Mesothelial cell of epicardium (in vitro differentiated cells): ENCODE measurements at places on chromosomes 4 and X. TPM values are rescaled to one million over a fixed set of nuclear protein-coding genes. Genes with fewer than 3 reads are reported as not detected.

DNA sequence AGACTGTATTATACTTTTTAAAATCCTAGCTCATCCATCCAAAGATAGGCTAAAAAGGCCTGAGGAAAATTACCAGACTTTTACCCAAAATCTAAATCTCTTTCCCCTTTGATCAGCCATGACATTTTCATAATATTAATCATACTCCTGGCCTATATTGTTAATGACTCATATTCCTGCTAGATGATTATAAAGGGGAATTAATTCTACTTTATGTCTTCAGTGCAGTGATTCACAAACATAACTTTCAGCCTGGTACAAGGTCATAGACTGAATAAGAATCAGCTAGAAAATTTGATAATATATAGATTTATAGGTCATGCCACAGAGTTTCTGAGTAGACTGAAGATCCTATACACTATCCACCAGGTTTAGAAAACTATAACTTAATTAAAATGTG lies 1905.4 kb downstream of the C4orf33 start:
- DNase-seq, result no peak

- DNase-seq, result no peak
These were observed 6.6 kb downstream of the CCNG2 start for GRCh38 chr4:77163641-77164040.

DNA sequence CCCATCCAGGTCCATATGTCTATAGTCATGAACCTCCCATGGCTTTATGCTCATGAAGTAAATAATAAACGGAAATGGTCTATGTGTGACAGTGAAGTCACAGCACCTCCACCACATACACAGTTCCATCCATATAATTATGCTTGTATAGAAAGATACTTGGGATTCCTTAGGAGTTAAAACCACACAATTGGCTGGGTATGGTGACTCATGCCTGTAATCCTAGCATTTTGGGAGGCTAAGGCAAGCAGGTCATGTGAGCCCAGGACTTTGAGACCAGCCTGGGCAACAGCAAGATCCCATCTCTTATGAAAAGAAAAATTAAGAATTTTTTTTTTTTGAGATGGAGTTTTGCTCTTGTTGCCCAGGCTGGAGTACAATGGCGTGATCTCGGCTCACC lies 55.6 kb upstream of the RBM47 start:
- DNase-seq, result no peak

GRCh38 chrX:108064001-108064400 lies 19.1 kb downstream of the VSIG1 start:
- no peak for DNase-seq

GRCh38 chr4:36026348-36026880 lies 217.9 kb downstream of the ARAP2 start:
- no peak for DNase-seq

GRCh38 chr4:83369831-83370639 lies 35.4 kb upstream of the HPSE start:
- DNase-seq, result no peak

- DNase-seq, result no peak
These were observed 74.4 kb downstream of the PDLIM5 start for GRCh38 chr4:94525993-94526728.

- no peak for DNase-seq
These were observed 85.6 kb downstream of the SHROOM2 start for GRCh38 chrX:9871701-9872268.

GRCh38 chrX:133538148-133538547 lies 122.9 kb upstream of the GPC4 start:
- DNase-seq, result no peak

GRCh38 chrX:35682476-35682875 lies 115.7 kb upstream of the MAGEB16 start:
- no peak for DNase-seq

DNA sequence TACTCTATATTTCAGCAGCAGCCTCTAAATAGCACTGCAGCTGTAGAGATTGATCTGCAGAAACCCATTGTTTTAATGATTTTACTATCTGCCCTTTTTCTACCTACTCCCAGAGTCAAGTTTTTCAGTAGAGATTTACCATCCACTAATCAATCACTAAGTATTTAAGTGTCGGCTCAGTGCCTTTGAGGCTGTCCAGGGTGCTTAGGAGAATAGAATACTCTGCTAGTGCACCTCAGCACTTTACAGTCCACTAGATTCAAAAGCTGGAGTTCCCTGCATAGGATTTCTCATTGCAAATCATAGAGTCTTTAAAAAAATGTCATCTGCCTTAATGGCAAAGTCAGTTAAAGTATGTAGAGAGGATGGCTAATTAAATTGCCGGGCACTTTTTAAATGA lies 29.6 kb upstream of the ANAPC4 start:
- DNase-seq, result no peak

- DNase-seq, result no peak
These were observed 153.9 kb downstream of the UNC5C start for GRCh38 chr4:95394752-95395306.

GRCh38 chrX:48897625-48898306 lies at the start of the genes PQBP1 and TIMM17B:
Gene PQBP1 (plus strand): TSS chrX:48897930. CDS start chrX:48898510, 580 bp downstream.
Gene TIMM17B (minus strand): TSS chrX:48897768. CDS start chrX:48897749, 19 bp downstream.
- peak; percentile 77 for DNase-seq

DNA sequence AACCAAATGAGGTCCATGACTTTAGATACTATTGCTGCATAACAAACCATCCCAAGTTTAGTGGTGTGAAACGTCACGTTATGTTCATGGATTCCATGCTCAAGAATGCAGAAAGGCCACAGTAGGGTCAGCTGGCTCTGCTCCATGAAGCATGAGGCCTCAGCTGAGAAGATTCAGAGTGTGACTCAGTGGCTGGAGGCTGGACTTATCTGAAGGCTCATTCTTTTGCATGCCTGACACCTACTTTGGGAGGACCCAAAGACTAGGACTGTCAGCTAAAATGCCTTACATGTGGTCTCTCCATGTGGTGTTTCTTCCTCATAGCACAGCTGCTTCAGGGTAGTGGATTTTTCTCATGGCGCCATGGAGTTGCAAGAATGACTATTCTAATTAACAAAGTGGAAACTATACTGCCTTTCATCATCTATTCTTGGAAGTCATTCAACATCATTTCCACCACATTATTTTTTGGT lies 11.5 kb upstream of the CCDC149 start:
- no peak for DNase-seq

GRCh38 chrX:131677655-131678628 lies 134.1 kb downstream of the OR13H1 start:
- DNase-seq, result peak; percentile 69

DNA sequence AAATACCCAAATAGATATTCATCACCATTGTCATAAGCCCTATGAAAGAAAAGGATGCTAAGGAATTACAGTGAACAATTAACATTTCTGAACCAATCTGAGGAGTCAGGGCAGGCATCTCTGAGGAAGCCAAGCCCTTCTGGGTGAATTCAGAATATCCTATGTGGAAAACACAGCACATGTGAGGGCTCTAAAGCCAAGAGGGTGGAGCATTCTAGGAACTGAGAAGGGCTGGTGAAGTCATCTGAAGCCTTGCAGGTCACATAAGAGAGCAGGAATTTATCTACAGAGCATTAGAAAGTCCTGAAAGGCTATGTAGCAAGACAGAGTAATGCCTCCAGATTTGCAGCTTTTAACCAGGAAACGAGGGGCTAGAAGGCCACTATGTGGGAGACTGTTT lies 195.7 kb downstream of the SPATA18 start:
- DNase-seq, result no peak

- DNase-seq, result no peak
These were observed 175.3 kb downstream of the MAML3 start for GRCh38 chr4:139978692-139979091.

- DNase-seq, result no peak
These were observed 1408.8 kb downstream of the PCDH19 start for GRCh38 chrX:99001286-99001685.

GRCh38 chr4:173274744-173275143 lies 59.4 kb downstream of the HMGB2 start:
- no peak for DNase-seq

- no peak for DNase-seq
These were observed 282.5 kb downstream of the ZIC3 start for GRCh38 chrX:137848266-137848905.

DNA sequence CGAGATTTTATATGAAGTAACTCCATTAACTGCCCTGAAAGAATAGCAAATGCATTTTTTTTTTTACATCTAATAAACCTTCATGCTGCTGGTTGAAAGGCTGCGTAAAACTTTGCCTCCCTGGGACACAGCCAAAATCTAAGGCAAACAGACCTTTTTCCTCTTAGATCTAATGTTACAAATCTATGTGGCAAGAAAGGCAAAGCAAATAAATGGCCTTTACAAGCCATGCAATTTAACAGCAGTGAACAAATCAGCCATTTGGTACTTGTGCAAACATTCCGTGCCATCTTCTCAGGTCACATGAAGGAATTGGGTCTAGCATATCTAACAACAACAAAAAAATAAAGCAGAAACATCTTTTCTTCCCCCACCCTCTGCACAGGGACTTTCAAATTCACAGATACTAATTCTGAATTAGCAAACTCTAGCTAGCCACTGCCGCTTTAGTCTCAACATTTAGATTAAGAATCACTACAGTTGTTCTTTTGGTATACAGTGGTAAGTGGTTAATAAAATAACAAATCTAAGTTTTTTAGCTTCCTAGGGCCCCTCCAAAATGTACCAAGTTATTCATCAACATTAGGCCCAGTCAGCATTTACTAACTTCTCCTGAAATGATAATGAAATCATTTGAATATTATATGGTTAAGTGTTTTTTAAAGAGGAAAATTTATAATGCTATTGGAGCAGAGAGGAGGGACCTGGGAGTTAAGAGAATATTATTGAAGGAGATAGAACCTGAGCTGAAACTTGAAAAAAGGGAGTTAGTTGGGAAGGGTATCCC lies 593.8 kb downstream of the SMARCA1 start:
- DNase-seq, result no peak

DNA sequence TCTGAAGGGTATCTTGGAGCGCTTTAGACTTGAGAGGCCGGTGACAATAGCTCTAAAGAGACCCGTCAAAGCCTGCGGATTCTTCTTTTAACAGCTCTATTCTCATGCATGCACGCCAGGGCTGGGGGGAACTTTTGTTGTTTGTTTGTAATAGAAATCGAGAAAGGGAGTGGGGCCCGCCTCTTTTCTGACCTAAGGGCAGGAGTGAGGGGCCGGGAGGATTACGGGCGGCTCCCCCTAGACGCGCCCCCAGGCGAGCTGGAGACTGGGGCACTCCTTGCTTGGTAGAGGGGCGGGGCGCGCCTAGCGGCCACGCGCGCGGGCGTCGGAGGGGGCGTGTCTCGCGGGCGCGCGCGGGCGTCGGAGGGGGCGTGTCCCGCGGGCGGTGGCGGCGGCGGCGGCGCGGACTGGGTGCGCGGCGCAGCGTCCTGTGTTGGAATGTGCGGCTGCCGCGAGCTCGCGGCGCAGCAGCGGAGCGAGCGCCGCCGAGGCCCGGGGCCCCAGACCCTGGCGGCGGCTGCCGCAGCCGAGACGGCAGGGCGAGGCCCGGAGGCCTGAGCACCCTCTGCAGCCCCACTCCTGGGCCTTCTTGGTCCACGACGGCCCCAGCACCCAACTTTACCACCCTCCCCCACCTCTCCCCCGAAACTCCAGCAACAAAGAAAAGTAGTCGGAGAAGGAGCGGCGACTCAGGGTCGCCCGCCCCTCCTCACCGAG lies at the start of gene REST:
TSS of gene REST (plus strand) at position 412 of the 717 bp plus-strand sequence. CDS start 2,739 bp downstream, outside the sequence.
- DNase-seq, result peak; percentile 79

- DNase-seq, result no peak
These were observed 575 bp downstream of the RCHY1 start for GRCh38 chr4:75513526-75514130.

GRCh38 chrX:22748093-22748999 lies 251.4 kb upstream of the DDX53 start:
- no peak for DNase-seq

GRCh38 chr4:106201373-106201772 lies 114.6 kb downstream of the TBCK start:
- no peak for DNase-seq

PCYT1B gene
- total RNA-seq, result 15.8 to 17.3 TPM (median 17.1 TPM) in 3 replicates

RAB41 gene
- total RNA-seq, result not detected in 3 replicates

F8A3 gene
- total RNA-seq, result 2.7 to 3.7 TPM (median 3.6 TPM) in 3 replicates

RIBC1 gene
- total RNA-seq, result 1.2 to 2.0 TPM (median 1.7 TPM) in 3 replicates

RBM3 gene
- total RNA-seq, result 208 to 215 TPM (median 209 TPM) in 3 replicates

SPRY1 gene
- 39.1 to 42.0 TPM (median 41.8 TPM) in 3 replicates for total RNA-seq

POLN gene
- total RNA-seq, result 3.7 to 5.8 TPM (median 4.5 TPM) in 3 replicates

HTR2C gene
- 1.1 to 1.5 TPM (median 1.1 TPM) in 3 replicates for total RNA-seq

KLHL4 gene
- total RNA-seq, result 4.9 to 5.2 TPM (median 5.0 TPM) in 3 replicates

HDAC6 gene
- total RNA-seq, result 196 to 205 TPM (median 200 TPM) in 3 replicates

ASB11 gene
- total RNA-seq, result not detected in 3 replicates

EFHC2 gene
- 1.5 to 2.4 TPM (median 2.0 TPM) in 3 replicates for total RNA-seq

SOD3 gene
- 5.7 to 6.5 TPM (median 5.8 TPM) in 3 replicates for total RNA-seq

GBA3 gene
- not detected in 3 replicates for total RNA-seq

GSX2 gene
- total RNA-seq, result not detected in 3 replicates

HMGN5 gene
- total RNA-seq, result 4.9 to 5.9 TPM (median 5.3 TPM) in 3 replicates

GLRA3 gene
- 0.02 TPM in 1 of 3 replicates, not detected in the others for total RNA-seq
